ENCODE measurements at places on chromosomes 6 and 20. TPM values are rescaled to one million over a fixed set of nuclear protein-coding genes. Genes with fewer than 3 reads are reported as not detected.

TREM2 gene
- total RNA-seq: 1.9 TPM

LRRN4 gene
- not detected for total RNA-seq

GRCh38 chr6:36774331-36774730 lies 64.9 kb downstream of the CPNE5 start:
- DNase-seq: no peak

STMN3 gene
- total RNA-seq: 45.6 TPM

GRCh38 chr6:1227935-1228753 lies 83.8 kb upstream of the FOXQ1 start:
- DNase-seq: no peak

DNA sequence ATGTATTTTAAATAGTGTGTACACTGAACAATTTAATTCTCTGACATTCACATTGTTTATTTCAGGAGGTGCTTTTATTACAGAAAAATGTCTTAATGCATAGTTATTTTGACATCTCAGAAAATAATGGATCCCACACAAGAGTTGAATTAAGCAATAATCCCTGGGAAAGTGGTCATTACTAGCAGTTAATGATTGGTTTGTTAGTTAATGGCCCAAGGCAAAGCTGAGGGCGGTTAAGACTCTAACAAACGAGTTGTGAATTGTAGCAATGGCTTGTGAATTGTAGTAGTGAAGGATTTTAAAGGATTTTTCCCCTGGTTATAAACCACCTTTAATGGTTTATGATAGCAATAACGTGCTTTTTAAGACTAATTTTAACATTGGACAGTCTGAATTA lies 1316.0 kb upstream of the GJE1 start:
- no peak for DNase-seq

DNA sequence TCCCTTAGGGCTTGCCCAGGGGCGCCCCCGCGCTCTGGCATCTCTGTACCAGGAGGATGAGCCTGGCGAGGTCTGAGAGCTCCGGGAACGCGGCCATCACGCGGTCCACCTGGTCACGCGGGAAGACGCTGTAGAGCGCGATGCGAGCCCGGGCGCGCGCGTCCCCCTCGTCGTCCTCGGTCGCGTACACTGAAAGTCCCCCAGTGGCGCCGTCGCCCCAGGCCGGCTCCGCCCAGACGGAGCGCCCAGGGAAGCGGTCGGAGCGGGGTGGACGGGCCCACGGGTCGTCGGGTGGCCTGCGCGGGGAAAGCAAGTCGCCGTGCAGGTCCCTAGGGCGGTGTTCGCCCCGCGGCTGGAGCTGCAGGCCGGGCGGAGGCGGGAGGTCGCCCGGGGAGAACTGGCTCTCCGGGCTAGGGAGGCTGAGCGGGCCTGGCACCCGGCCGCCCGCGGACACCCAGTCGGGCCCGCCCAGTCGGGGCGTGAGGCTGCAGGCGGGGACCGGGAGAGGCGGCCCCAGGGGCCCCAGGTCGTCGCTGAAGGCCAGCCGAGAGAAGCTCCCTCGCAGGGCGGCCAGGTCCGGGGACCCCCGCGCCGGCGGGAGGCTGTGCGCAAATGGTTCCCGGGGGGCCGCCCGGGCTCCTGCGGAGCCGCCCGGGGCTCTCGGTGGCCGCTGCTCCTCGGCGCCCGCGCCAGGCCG lies 34.0 kb downstream of the ZC3H12D start:
- DNase-seq: peak; percentile 52

Measured in activated naive CD8-positive, alpha-beta T cell treated with anti-CD3 and anti-CD28 coated beads, Interleukin-2, amount 10 ng/mL, durations not matched to agents 7 days and 5 days (primary cell).